ENCODE measurements at places on chromosomes 7 and 10. TPM values are rescaled to one million over a fixed set of nuclear protein-coding genes. Genes with fewer than 3 reads are reported as not detected.

Gene GNGT1
- 0.17 TPM for polyA plus RNA-seq

Gene SPAM1
- polyA plus RNA-seq: not detected

Gene NUDT13
- 4.1 TPM for polyA plus RNA-seq

- peak; percentile 42 for DNase-seq
These were observed at the start of gene FOXP2 for GRCh38 chr7:114414156-114415063. TSS of gene FOXP2 (plus strand) at chr7:114414815. CDS start at chr7:114426512, 11,697 bp downstream.

- DNase-seq: peak; percentile 59
These were observed 745 bp downstream of the DAGLB start for GRCh38 chr7:6446838-6447580.

GRCh38 chr10:47379445-47379785 is 4.7 kb downstream of the ZNF488 start:
- no peak for DNase-seq

- no peak for DNase-seq
These were observed 2.8 kb downstream of the SRGN start for GRCh38 chr10:69090685-69091084.

DNA sequence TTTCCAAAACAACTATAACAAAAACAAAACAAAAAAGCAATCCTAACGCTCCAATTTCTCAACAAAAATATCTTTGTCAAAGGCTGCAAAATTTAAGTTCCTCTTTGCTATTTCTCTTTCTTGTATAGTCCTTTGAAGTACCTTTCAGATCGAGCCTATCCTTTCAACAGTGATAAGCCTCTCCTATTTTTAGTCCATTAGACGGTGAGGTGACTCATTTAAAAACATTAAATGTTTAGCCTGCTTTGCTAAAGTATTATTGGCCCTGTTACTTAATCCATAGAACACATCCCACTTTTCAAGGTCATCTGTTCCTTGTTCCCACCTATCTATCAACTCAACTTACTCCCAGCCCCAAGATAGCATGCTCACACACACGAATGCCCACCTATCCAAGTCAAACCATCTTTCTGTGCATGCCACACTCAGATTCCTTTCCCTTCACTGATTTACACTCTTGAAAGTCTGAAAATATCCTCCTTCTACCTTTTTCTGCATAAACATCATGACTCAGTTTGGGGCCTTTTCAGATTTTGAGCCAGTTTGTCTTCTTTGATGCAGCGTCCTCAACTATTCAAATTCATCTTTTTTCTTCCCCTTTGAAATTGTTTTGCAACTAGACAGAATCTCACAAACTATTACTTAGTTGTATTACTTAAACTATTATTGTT is 224.9 kb upstream of the TMEM229A start:
- DNase-seq: no peak

DNA sequence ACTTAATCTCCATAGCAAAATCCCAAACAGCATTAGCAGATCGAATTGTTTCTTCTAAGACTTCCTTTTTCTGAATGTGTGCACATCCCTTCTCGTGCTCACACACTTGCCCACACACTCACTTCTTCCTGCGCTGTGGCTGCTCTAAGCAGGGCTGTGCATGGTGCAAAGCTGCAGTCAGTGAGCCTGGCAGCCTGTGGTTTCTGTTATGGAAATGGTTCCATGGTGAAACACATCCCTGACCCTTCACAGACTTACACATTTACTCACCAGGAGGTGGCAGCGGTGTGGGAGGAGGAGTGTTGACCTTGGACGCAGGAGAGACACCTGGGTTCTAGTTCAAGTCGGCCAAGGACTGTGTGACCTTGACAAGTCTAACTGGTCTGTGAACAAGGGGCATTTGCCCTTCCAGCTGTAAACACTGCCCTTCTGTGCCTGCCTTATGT is 24.9 kb downstream of the MTURN start:
- DNase-seq: no peak

DNA sequence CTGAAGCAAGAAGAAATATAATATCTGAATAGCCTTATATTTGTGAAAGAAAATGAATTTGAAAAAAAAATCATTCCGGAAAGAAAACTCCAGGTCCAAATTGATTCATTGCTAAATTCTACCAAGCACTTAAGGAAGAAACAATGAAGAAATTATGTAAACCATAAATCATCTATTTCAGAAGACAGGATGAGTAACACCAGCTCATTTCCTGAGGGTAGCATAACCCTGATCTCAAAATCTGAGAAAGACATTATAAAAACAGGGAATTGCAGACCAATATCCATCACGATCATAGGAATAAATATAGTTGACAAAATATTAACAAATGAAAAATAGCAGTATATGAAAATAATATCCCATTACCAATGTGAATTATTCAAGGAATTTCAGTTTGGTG is 70.1 kb upstream of the RAB18 start:
- no peak for DNase-seq

DNA sequence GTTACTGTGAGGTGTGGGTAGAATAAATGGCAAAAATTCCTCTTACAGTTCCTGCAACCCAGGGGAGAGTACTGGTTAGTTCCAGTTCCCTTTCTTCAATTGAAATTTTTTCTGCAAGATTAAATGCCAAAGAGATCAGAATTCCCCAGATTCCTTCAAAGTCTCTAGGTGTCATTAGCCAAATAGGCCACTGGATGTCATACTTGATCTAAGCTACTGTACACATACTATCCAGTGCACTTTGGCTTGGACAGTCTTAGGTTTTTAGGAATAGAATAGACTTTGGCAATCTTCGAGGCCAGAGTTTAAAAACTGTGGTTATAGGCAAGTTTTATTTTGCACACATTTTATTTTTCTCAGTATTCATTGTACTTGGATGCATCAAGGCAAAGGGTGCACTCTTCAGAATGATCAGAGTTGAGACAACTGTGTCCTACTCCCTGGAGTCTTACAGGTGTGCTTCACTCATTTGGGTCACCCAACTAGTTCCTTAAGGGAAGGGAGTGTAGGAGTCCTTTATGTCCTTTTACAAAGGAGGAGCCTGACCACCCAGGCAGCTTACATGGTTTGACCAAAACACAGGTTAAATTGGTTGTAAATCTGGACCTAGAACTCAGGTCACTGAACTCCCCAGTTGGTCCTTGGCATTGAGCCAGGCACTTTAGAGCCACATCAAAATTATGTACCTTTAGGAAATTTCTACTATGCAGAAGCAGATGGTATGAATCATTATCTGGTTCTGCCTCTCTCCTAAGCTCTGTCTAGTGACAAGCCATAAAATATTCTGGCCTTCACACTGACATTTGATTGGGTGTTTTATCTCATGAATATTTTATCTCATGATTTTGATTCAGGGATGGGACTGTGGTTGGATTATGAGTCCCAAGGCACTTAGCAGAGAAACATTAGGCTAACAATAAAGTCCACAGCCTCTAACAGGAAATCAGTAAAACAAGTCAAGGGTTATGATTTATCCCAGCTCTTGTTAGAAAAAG is 49.5 kb downstream of the ASAH2B start:
- peak; percentile 23 for DNase-seq

- no peak for DNase-seq
These were observed 5.8 kb upstream of the ESYT2 start for GRCh38 chr7:158834878-158835784.

DNA sequence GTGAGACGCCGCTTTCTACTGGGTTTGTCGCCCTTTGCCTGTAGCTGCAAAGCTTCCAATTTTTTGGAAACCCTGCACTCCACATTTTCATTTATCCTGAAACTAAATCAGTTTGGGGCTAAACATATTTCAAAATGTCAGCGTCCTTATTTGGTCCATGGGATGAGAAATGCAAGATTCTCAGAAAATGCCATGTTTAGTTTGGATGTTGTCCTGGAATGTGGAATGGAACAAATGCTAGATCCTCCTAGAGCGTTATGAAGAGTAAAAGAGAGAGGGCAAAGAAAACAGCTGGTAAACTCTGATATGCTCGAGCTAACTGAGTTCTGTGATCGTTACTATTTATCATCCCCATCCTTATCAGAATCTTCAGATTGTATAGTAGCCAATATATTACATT is 236.9 kb downstream of the KLF6 start:
- DNase-seq: peak; percentile 17

DNA sequence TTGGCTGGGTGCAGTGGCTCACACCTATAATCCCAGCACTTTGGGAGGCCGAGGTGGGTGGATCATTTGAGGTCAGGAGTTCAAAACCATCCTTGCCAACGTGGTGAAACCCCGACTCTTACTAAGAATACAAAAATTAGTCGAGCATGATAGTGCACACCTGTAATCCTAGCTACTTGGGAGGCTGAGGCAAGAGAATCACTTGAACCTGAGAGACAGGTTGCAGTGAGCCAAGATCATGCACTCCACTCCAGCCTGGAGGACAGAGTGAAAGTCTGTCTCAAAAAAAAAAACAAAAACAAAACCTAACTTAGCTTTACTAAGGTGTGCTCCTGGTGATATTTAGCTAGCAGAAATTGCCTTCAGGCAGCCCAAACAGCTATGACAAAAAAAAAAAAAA is 24.3 kb upstream of the VDAC2 start:
- no peak for DNase-seq

- DNase-seq: no peak
These were observed 121.7 kb downstream of the EVX1 start for GRCh38 chr7:27364344-27364758.

GRCh38 chr7:139709485-139709884 is 68.3 kb downstream of the HIPK2 start:
- no peak for DNase-seq

- DNase-seq: no peak
These were observed 49.8 kb upstream of the LEP start for GRCh38 chr7:128191136-128191844.

- no peak for DNase-seq
These were observed 126.5 kb upstream of the VKORC1L1 start for GRCh38 chr7:65746398-65746669.

DNA sequence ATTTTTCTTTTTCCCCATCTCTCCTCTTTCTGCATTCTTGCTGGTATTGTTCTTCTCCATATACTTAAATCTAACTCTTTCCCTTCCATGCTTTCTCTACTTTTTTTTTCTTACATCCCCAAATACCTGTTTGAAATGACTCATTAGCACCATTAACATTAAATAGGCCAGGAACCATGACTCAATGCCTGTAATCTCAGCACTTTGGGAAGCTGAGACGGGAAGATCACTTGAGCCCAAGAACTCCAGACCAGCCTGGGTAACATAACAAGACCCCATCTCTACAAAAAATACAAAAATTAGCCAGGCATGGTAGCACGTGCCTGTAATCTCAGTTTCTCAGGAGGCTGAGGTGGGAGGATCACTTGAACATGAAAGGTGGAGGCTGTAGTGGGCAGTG is 1026.8 kb downstream of the GATA3 start:
- no peak for DNase-seq

DNA sequence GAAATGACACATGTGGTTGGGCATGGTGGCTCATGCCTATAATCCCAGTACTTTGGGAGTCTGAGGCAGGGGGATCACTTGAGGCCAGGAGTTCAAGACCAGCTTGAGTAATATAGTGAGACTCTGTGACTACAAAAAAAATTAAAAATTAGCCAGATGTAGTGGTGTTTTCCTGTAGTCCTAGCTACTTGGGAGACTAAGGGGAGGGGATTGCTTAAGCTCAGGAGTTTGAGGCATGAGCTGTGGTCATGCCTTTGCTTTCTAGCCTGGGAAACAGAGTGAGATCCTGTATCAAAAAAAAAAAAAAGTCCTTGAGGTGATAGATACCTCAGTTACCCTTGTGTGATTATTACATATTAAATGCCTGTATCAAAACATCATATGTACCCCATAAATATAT is 116.7 kb downstream of the SLC25A40 start:
- DNase-seq: no peak

DNA sequence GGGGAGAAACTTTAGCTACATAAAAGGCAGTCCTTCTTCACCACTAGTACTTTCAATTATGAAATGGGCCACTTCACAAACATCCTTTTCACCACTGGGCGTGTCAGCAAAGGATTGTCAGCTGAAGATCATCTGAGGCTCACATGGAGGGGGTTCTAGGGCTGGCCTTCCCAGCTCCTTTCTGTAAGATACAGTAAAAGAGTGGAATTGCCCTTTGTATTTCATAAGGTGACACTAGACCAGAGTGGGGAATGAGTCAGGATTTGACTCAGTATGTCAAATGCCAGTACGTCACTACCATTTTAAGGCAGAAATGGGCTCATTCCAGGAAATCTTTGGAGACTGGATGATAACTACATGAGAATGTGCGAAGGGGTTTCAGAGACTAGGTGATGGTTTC is 21.2 kb upstream of the BLOC1S2 start:
- DNase-seq: no peak

GRCh38 chr7:69373171-69374043 is 224.9 kb upstream of the AUTS2 start:
- no peak for DNase-seq

GRCh38 chr10:50420196-50420595 is 168.9 kb upstream of the ASAH2 start:
- no peak for DNase-seq

DNA sequence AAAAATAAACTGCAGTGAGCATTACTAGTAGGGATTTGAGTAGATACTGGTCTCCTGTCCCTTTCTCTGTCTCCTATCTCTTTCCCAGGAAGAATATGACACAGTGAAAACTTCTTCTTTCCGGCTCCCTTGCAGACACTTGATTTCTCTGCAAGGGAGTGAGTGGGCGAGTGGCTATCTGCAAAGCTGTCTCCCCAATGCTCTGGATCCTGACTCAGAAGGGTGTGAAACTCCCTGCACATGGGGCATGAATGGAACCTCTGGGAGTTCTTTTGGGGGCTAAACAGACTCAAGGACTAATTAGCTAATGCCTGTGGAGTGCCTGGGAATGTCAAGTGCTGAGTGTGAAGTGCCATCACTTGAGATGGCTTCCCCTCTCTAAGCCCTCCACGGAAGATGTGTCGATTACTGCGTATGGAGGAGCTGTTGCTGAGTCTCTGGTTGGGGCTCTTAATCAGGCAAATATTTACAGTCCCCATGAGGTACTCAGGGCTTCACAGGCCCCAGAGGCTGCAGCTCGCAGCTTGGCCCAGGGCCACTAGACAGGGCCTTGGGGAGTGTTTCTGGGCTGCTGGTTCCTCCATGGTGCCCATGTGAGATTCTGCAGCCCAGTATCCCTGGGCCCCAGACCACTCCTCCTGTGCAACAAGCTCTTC is 139.8 kb downstream of the RPS24 start:
- no peak for DNase-seq

GRCh38 chr7:45885264-45885882 is 2.9 kb upstream of the IGFBP1 start:
- DNase-seq: peak; percentile 69

GRCh38 chr10:59333701-59334100 is 28.6 kb downstream of the FAM13C start:
- no peak for DNase-seq

DNA sequence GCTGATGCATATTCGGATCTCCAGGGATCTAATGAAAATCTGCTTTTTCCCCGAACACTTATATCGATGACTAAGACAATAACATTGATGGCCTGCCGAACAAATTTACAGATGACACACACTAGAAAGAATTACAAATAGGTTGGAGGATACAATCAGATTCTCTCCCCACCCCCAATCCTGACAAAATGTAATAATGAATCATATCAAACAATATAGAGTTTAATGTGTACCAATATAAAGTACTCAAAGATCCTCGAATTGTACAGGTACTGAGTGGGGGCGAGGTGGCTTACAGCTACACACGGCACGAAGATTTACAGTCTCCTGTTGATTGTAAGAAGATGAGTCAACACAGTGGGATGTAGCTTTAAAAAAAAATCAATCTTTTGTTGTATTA is 182.7 kb upstream of the MKLN1 start:
- DNase-seq: no peak

- no peak for DNase-seq
These were observed 108.0 kb downstream of the RNLS start for GRCh38 chr10:88474884-88475844.

GRCh38 chr7:105876964-105877601 is 684 bp upstream of the ATXN7L1 start:
- DNase-seq: peak; percentile 45
